Muscle of back (tissue), 13 donors: ENCODE measurements at places on chromosomes 13 and 19.
A peak's percentile ranks its signal among the peaks of the same experiment; 100 is the strongest.

DNA sequence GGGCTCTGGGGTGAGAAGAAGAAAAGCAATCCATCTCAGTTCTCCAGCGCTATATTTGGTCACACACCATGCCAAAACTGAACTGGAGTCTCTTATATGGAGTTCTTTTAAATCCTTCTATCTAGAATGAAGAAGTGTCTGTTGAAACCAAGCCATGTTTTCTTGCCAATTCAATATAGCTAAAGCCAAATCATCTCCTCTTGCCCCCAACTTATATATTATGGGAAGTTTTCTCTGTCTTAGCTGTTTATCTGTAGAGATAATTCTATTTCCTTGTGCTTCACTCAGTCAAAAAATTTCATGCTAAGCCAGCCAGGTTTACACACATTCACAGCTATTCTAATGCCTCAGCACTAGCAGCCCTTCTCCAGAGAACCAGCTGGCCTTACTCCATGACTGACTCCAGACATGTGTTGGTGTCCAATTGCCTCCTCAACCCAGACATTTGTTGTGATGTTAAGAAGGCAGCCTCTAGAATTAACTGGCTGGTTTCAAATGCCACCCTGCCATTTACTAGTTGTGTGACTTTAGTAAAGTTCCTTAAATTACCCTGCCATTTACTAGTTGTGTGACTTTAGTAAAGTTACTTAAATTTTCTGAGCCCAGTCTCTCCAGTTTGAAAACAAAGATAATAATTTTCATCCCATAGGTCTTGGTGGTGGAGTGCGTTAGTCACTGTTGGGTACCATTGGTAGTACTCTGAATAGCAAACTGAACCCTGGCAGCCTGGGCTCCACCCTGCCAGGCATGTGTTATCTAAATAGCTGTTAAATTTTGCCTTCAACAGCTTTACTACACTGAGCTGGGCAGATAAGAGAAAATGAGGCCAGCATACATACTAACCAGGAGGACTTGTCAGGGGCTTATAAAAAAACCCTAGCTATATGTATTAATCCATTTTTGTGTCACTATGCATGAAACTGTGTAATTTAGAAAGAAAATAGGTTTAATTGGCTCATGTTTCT is 525.1 kb downstream of the LMO7 start:
- DNase-seq = peak; percentile 84

DNA sequence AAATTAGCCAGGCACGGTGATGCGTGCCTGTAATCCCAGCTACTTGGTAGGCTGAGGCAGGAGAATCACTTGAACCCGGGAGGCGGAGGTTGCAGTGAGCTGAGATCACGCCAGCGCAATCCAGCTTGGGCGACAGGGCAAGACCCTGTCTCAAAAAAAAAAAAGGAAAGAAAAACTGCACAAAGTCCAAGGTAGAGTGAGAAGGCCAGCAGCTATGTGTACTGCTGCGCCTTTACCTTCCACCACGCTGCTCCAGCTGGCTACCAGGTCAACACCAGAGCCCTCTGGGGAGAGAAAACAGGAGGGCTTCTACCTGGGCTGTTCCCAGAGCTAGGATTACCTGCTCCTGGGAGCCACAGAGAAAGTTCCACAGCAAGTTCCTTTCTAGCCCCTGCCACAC is 3.2 kb downstream of the ELL start:
- DNase-seq = no peak

- no peak for DNase-seq
Measured at GRCh38 chr19:9531933-9532332, 6.5 kb downstream of the ZNF426 start.

DNA sequence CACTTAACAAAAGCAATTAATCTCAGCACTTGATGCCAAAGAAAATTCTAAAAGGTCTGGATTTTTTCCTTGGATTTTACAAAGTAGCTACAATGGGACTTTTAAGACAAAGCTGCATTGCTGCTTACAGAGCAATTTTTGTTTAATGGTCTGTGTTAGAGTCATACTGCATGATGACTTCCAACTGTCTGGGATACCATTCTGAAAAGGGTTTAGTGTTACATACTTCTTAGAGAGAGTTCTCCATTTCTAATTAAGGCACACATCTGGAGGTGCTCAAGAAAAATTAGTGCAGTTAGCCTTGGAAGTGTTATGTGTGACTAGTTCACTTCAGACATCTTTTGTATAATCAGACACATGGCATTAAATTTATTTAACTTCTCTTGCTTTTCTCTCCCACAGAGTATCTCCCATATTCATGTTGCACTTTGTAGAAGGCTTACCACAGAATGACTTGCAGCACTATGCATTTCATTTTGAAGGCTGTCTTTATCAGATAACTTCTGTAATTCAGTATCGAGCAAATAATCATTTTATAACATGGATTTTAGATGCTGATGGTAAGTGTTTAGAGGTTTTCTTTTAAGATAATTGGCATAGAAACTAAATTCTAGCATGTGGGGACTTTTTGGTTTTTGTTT is 35.1 kb downstream of the USPL1 start:
- DNase-seq = no peak

DNA sequence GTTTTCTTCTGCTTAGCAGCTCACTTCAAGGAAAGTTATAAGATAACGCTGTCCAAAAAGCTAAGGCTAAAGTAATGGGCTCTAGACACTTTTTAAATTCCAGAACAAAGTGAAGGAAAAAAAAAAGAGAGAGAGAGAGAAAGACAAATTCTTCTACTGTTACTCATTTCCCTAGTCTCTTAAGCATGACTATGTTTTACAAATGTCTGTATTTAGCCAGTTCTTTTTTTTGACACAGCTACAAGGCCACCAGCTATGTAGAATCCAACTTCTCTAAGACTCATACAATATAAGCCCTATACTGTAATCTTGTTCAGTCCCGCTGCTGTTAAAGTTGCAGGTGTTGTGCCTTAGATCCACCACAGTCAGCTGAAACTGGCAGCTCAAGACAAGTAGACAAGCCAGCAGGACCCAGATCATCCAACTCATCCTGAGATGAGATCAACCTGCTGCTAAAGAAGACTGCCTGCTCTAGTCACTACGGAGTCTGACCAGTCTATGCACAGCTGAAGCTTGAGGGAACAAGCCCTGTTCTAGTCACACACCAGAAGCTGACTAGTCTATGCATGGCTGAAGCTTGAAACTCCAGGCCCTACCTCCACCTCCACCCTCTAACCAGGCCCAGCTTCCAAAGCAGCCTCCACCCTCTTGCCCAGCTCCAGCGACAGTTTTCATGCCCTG is 10.3 kb upstream of the ZNF83 start:
- DNase-seq = no peak

DNA sequence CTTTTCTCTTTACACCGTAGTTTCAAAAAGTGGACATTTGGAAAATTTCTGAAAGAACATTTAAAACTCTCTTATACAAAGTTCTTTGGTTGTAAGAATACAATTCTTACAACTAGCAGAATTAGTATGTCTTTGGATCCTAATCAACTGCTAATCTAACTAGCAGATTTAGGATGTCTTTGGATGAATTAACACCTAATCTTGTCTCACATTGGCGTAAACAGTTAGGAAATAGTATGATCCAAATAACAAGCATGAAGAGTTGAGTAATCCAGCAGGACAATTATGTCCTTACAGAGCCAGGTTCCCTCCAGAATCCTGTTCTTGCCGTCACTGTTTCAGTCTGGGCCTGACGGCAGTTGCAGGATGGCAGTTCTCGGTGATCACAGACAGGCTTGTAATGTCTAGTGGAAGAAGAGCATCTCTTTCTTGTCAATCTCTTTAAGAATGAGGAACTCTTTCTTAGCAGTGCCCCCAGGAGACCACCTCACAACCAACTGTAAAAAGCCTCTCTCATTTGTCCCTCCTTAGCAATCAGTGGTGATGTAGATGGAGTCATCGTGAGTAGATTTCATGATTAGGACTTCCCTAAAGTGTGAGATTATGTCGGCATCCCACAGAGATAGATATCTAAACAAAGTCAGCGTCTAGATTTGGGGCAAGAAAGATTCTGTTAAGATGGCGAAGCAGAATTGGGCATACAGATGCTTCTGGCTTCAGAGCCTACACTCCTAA is 5.7 kb upstream of the TNFSF13B start:
- DNase-seq = no peak

GRCh38 chr19:46515879-46516350 is 20.2 kb upstream of the PNMA8B start:
- DNase-seq = no peak

- no peak for DNase-seq
Measured at GRCh38 chr19:17807731-17808316, 12.9 kb downstream of the B3GNT3 start.

GRCh38 chr13:32553720-32554119 is 15.1 kb upstream of the N4BP2L2 start:
- no peak for DNase-seq

GRCh38 chr13:26420282-26420960 is 137.1 kb upstream of the WASF3 start:
- no peak for DNase-seq

- no peak for DNase-seq
Measured at GRCh38 chr19:40144151-40144550, 47.1 kb upstream of the MAP3K10 start.

- DNase-seq = peak; percentile 30
Measured at GRCh38 chr19:48772503-48772953, 17.2 kb downstream of the FGF21 start.

DNA sequence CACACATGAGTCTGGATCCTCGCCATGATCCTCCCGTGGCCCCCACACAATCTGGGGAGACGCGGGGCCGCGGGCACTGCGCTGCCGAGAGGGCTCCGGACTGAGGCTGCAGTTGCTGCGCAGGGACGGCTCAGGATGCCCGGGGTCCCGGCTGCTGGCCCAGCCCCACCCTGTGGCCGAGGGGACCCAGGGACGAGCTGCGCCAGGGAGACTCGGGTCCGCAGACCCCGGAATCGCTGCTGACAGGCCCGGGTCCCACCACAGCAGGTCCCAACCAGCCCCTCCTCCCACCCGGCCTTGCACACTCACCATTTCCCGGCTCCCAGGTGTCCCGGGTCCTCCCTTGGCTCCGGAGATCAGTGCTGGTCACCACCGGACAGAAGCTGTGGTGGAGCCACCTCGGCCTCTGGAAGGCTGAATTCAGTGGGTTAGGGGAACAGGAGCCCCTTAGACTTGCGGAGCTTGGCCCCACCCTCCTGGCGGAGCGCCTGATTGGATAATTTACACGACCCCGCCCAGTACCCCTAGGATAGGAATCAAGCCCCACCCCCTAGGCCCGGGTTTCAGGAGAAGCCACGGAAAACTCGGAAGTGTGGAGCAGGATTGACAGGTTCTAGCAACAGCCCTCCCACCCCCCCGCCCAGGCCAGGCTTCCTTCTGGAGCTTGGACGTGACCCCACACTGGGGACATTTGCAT is 57.4 kb downstream of the ZNF44 start:
- no peak for DNase-seq

- DNase-seq = no peak
Measured at GRCh38 chr13:106534639-106535551, 567 bp downstream of the EFNB2 start.

- peak; percentile 84 for DNase-seq
Measured at GRCh38 chr13:51148952-51149573, 38.0 kb upstream of the C13orf42 start.

DNA sequence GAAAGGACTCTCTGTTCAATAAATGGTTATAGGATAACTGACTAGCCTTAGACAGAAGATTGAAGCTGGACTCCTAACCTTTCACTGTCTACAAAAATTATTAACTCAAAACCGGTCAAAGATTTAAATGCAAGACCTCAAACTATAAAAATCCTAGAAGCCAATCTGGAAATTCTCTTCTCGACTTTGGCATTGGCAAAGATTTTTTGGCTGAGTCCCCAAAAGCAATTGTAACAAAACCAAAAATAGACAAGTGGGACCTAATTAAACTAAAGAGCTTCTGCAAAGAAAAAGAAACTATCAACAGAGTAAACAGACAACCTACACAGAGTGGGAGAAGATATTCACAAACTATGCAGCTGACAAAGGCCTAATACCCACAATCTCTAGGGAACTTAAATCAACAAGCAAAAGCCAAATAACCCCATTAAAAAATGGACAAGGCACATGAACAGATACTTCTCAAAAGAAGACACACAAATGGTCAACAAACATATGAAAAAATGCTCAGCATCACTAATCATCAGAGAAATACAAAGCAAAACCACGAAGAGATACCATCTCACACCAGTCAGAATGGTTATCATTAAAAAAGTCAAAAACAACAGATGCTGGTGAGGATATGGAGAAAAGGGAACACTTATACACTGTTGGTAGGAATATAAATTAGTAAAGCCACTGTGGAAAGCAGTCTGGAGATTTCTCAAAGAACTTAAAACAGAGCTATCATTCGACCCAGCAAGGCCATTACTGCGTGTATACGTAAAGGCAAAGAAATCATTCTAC is 266.3 kb downstream of the DNAJC15 start:
- no peak for DNase-seq

DNA sequence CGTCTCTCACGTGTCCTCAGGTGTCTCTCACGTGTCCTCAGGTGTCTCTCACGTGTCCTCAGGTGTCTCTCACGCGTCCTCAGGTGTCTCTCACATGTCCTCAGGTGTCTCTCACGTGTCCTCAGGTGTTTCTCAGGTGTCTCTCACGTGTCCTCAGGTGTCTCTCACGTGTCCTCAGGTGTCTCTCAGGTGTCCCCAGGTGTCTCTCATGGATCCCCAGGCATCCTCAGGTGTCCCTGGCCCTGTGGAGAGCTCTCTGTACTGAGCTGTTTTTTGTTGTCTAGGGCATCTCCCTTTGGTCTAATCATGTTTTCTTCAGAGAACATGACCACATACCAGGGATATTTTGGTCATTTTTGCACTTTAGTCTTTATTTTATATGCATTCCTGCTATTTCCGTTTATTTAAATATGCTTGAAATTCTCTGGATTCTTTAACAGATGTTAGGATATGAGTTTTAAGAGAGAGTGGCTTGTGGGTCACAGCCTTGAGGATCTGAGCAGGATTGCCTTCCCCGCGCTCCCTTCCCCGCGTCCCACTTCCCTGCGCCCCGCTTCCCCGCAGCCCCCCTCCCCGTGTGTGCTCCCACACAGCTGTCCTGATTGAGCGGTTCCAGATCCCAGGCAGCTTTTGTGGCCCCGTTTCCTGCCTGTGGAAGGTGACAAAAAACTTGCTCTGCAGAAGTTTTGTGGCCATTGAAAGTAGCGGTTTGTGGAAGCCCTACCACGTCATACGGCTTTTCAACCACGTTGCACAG is 31.9 kb downstream of the ATP4B start:
- no peak for DNase-seq

GRCh38 chr19:52007806-52008557 is at the start of gene ZNF615:
Gene ZNF615 (minus strand): TSS chr19:52008211. CDS start chr19:52003711, 4,500 bp downstream.
- DNase-seq = peak; percentile 98

- no peak for DNase-seq
Measured at GRCh38 chr13:60986301-60986700, 429.3 kb downstream of the PCDH20 start.

GRCh38 chr13:40221460-40222201 is 444.8 kb downstream of the FOXO1 start:
- no peak for DNase-seq

- DNase-seq = no peak
Measured at GRCh38 chr19:45331411-45331810, 8.7 kb upstream of the CKM start.

DNA sequence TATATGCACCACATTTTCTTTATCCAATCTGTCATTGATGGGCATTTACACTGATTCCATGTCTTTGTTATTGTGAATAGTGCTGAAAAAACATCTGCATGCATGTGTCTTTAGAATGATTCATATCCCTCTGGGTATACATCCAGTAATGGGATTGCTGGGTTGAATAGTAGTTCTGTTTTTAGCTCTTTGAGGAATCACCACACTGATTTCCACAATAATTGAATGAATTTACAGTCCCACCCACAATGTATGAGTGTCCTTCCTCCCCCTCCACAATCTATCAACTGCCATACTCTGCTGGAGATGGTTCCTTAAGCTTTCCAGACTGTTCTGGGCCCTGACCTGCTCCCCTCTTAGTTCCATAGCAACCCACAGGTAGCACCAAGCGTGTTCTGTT is 667.0 kb downstream of the LIG4 start:
- no peak for DNase-seq

GRCh38 chr13:104900191-104900817 is 1635.2 kb downstream of the EFNB2 start:
- DNase-seq = no peak
